Caki2 (cell line): ENCODE measurements at places on chromosomes 6 and 20. TPM values are rescaled to one million over a fixed set of nuclear protein-coding genes. Genes with fewer than 3 reads are reported as not detected.

The SASH1 gene
- 4.4 and 6.1 TPM in 2 replicates for total RNA-seq

The RAB32 gene
- total RNA-seq, result 129 and 163 TPM in 2 replicates

The OTOR gene
- not detected in 2 replicates for total RNA-seq

The SLC29A1 gene
- 47.6 and 55.5 TPM in 2 replicates for total RNA-seq

The TGM6 gene
- not detected in 2 replicates for total RNA-seq

The RAB44 gene
- total RNA-seq, result not detected in 2 replicates

The ADGRF5 gene
- total RNA-seq, result not detected in 2 replicates
